CD8-positive, alpha-beta T cell (primary cell): ENCODE measurements at places on chromosomes 3 and 15. TPM values are rescaled to one million over a fixed set of nuclear protein-coding genes. Genes with fewer than 3 reads are reported as not detected.
A peak's percentile ranks its signal among the peaks of the same experiment; 100 is the strongest.

Gene GREM1
- not detected for total RNA-seq

DNA sequence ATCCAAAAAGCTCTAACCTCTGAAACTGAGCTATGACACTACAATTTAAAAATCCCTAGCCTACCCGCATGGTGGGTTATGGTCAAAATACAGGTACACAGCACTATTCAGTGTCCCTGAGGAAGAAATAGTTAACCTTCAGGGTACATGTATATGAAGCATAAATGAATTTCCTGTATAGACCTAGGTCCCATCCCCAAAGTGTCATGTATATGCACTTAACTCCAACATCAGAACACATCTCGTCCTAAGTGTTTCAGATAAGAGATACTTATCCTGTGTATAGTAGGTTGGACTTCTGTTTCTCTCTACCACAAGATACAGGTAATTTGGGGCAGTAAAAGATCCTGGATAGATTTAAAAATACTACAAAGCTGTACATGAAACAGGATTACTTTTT is 6.4 kb downstream of the RPL14 start:
- no peak for DNase-seq

DNA sequence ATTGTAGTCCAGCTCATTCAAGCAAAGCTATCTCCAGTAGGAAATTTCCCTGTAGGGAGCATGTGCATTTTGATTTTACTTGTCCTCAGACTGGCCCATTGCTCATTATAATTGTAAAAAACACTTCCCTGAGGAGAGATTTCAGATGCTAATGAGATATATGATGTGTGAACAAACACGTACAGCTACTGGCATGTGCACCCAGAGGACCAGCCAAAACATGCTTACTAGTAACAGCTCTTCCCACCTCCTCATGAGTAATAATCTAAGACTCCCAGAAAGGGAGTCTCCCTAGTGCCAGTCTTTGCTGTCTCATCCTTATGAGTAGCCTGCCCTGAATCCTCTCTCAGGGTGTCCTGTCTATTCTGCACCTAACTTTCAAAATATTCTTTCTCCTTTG is 43.4 kb downstream of the FBXO22 start:
- DNase-seq = no peak

DNA sequence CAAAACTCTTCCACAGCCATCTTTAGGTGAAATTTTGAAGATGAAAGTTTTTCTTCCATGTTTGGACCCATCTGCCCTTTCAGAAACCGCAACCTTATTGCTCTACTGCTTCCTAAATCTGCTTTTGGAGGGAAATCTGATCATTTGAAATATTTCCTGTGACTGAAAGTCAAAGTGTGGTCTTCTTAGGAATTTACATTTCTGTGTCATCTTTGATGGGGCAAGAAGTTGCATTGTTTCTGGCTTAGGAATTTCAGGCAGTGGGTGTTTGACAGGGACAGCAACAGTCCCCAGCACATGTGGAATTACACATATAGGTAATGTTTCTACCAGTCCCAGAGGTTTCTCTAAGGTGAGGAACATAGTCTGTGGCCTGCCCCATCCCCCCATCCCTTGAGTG is 5.3 kb upstream of the TYRO3 start:
- no peak for DNase-seq

DNA sequence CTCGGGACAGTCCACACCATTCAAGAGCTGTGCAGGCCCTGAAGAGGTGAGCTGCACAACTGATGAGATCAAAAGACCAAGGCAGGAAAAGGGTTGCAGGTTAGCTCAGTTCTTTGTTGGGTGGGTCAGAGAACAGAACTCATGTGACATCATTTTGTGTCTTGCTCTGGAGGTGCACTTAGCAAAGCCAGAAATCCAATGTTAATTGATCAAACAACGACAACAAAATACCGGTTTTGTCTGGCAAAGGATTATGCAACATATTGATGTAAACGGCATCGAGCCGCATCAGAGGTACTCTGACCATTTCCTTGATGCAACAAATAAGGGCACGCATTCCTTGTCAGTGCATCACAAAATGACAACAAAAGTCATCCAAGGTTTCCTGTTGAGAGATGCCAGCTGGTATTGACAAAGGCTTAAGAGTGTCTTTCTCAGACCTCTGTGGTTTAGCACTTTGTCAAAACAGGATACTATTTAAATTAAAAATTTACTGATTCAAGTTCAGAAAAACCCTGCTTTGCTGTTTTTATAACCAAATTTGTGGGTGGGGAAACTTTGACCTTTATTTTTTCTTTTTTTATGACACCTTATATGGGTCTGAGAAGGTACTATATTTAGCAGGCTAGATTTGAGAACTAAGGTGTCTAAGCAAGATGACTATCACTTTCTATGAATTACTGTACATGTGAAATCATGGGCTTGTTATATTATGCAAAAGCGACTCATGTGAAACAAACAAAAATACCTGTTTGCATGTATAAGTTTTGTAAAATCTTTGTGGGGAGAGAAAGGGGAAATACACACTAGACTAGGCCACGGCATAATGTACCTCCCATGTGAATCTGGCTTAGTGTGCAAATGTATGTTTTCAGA is 496.1 kb downstream of the FOXP1 start:
- DNase-seq = peak; percentile 66

- no peak for DNase-seq
Observed at GRCh38 chr15:92809880-92810361, 90.2 kb upstream of the CHD2 start.

GRCh38 chr3:14532691-14533456 is 7.3 kb downstream of the GRIP2 start:
- DNase-seq = no peak

DNA sequence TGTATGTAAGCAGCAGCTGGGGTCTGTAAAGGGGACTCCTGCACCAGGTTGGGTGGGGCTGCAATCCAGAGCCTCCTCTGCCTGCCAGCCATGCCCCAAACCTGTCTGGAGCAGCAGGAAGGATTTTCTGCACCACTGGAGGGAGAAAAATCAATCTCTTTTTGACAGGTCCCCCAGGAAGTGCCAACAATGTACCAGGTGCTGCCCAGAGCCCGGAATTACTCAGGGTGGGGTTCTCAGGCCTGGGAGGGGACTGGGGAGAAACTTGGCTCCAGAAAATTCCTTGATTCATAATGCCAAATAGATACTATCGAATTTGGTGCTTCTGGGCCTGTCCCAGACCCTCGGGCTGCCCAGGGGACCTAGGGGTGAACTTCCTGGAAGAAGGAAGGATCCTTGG is 52.6 kb downstream of the WNT7A start:
- no peak for DNase-seq

DNA sequence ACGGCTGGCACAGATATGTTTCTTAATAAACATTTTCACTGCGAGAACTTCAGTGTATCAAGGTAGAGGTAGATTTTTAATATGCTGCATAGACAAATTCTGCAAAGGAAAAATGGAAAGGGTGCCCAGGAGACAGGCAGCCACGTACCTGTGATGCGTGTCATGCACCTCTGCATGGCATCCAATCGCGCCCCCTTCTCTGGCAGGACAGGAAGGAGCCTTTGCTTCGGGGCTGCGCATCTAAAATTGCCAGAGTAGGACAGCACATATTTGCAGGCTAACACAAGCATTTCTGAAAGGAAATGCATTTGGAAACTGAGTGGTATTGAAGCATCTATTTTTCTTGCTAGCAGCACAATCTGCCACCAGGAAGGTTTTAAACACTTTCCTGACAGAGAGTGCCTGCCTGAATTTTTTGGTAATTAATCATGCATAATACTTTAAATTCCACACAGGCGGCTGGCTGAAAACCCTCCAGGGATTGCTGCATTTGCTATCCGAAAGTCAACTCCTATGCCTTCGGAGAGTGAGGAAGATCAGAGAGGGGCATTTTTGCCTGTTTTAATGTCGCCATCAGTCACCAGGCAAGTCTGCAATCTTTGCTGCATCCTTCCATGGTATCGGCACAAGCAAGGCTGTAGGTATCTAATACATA is 165.1 kb upstream of the ATP10A start:
- DNase-seq = no peak

DNA sequence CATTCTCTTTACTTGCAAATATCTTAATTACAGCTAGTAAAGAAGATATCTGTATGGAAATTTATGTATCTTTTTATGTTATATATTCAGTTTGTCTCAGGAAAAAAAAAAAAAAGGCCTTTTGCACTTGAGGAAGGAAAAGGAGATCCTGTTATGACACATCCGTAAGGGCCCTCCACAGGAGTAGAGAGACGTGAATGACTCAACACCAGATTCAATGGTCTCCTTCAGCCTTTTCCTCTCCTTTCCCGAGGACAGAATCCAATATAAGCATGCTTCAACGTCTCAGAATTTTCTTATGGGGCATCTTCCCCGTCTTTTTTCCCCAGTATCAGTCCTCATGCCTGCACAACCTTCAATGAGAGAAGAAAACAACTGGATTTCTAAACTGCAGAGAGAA is 340.3 kb downstream of the NTRK3 start:
- no peak for DNase-seq
